Kidney epithelial cell (primary cell): ENCODE measurements at places on chromosomes 7 and 10. TPM values are rescaled to one million over a fixed set of nuclear protein-coding genes. Genes with fewer than 3 reads are reported as not detected.

Gene SDK1
- total RNA-seq: 3.9 and 5.0 TPM in 2 replicates

Gene TMEM243
- 28.9 and 35.0 TPM in 2 replicates for total RNA-seq

Gene NRCAM
- total RNA-seq: 32.3 and 39.0 TPM in 2 replicates

Gene MOGAT3
- not detected in 2 replicates for total RNA-seq

Gene NPM3
- total RNA-seq: 98.6 and 115 TPM in 2 replicates
